ENCODE measurements at places on chromosomes 2 and 18. TPM values are rescaled to one million over a fixed set of nuclear protein-coding genes. Genes with fewer than 3 reads are reported as not detected.

The GPR35 gene
- 0.63 TPM for total RNA-seq

The CHRNA1 gene
- 6.3 TPM for total RNA-seq

The SH3YL1 gene
- total RNA-seq, result 155 TPM

The ZNF385B gene
- total RNA-seq, result 2.5 TPM

The SGO2 gene
- total RNA-seq, result 18.0 TPM

The STAT4 gene
- total RNA-seq, result 7.1 TPM

The MSTN gene
- 5.8 TPM for total RNA-seq

The TNFRSF11A gene
- 11.1 TPM for total RNA-seq

The RGPD3 gene
- 1.6 TPM for total RNA-seq

The CHST9 gene
- 7.0 TPM for total RNA-seq
